ENCODE measurements at places on chromosomes 11 and 22.

DNA sequence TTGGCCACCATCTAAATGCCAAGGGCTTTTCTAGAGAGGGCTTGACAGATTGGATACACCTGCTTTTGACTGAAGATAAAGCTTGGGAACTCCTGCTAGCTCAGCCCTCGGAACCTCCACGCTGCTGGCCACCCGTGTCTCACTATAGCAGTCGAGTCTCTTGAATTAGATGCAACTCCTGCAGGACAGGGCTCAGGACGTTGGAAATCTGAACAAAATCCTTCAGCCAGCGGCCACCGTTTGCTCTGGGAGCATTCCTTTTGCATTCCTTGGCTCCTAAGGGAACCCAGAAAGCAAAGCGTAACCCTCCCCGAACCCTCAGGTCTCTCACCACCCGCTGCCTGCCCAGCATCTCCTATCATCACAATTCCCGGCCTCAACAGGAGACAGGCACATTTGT lies 77.8 kb downstream of the GRIK4 start:
- no peak for DNase-seq

DNA sequence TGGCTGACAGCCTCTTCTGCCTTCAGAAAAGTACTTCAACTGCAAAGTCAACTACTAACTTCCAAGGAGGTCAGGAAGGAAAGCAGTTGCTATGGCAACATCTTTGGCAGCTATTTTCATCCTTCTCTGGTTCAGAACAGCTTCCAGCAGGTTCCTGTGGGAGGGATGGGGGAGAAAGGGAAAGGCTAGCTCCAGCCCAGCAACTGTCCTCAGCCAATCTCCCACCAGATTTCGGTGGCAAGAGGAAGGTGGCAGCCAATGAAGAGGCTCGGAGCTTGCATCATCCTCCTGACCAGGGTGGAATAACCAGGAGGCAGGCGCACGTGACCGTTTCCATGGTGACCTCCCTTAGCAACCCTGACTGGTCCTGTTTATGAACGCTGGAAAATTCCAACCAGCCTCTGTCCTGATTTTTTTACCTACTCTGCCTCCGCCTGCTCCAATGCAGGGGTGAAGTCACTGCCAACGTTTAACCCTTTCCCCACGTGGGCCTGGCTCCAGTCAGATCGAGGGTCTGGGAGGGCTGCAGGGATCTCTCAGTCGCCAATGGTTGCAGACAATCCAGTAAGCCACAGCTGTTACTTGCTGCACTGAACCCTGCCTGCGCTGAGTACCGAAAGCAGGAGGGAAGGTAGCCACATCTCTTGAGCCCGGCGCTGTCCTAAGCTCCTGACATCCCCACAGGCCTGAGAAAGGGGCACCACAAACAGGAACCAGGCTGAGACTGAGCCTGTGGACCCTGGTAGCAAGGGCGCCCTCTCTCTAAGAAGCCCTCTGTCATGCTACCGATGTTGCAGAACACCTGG lies 11.2 kb upstream of the MALAT1 start:
- peak; percentile 100 for DNase-seq

DNA sequence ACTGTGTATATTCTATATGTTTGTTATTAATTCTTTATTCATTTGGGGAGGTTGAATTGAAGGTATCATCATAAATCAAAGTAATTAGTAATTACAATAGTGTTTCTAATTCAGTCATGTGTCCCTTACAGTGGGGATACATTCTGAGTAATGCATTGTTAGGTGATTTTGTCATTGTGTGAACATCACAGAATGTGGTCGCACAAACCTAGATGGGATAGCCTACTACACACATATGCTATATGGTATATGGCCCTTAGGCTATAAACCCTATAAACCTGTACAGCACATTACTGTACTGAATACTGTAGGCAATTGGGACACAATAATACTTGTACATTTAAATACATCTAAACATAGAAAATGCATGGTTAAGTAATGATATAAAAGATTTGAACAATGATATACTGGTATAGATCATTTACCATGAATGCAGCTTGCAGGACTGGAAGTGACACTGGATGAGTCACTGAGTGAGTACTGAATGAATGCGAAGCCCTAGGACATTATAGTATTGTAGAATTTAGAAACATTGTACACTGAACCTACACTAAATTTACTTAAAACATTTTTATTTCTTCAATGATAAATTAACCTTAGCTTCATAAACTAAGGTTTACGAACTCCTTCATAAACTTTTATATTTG lies 936.2 kb upstream of the CHORDC1 start:
- peak; percentile 83 for DNase-seq

DNA sequence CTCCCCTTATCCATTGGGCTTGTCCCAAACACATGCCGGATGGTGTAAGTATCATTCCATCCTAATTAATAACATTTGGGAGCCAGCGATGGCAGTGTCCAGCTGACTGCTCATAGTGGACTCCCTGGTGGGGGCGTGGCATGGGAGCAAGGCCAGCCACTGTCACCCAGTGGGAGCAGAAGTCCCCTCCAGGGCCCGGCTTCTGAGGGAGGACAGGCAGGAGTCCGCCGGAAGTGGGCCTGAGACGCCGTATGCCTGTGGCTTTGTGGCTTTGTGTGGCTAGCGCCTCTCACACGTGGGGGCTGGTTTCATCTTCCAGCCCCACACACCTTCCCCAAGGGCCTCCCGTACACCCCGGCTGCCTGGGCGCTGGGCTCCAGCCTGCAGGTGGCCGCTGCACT lies 124.5 kb downstream of the KCNQ1 start:
- no peak for DNase-seq

DNA sequence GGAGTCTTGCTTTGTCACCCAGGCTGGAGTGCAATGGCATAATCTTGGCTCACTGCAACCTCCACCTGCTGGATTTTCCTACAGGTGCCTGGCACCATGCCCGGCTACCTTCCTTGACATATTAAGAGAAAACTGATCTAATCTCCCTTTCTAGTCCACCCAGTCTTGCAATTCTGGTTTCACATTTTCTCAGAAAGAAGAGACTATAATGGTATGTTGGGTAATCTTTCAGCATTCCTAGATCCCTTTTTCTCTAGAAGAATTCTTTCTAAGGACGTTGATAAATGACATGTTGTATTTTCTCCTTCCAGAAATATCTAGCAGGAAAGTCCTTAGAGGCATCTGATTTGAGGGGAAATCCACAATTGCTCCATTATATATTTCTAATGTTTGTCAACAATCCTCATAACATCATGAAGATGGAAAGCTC lies 10.4 kb upstream of the HSPA8 start:
- DNase-seq, result no peak

GRCh38 chr11:67352546-67353316 lies 615 bp downstream of the POLD4 start:
- peak; percentile 46 for DNase-seq

- no peak for DNase-seq
Measured at GRCh38 chr11:62008193-62008592, 40.8 kb upstream of the FTH1 start.

GRCh38 chr11:46249103-46249937 lies 28.1 kb upstream of the CREB3L1 start:
- DNase-seq, result peak; percentile 82

GRCh38 chr11:23961503-23962338 lies 535.1 kb upstream of the LUZP2 start:
- DNase-seq, result no peak

DNA sequence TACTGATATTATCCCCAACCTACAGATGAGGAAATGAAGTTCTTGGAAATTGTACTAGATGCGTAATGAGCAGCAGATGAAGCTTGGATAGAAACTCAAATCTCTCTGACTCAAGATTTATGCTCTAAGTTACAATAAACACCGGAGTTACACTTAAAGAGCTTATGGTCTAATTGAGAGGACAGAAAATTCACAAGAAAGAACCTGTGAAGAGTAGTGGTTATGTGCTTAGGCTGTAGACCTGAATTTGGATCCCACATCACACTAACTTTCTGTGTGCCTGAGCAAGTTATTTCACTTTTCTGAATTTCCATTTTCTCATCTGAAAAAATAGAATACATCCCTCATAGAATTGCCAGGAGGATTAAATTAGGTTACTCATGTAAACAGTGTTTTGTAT lies 58.5 kb downstream of the FLI1 start:
- DNase-seq, result no peak

GRCh38 chr11:65654375-65655349 lies 8.1 kb downstream of the RELA start:
- no peak for DNase-seq

DNA sequence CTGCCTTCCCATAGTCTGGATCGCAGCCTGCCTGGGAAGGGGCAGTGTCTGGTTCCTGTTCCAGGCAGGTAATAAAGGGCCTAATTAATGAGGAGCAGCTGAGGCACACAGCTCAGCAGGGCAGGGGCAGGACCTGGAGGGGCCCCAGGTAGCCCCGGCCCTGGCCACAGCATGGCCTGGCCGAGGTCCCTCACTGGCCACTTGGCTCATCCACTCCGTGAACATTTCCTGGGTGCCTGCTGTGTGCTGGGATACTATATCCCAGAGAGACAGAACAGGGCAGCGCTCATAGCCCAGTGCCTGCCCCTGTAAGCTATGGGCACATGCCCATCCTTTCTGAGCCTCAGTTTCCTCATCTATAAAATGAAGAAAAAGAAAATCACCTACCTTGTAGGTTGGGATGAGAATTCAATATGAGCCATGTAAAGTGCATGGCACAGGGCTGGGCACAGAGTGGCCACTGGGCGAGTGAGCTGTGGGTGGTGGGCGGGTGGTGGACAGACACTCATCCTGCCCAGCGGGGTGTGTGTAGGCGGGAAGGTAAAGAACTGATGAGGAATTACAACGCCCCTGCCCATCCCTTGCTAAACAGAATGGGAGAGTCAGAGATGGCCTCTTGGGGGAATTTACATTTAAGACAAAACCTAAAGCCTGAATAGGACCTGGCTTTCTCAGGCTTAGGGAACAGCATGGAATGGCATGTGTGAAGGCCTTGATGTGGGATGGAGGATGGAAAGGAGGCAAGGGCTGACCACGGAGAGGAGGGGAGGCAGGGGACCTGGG lies 9.2 kb downstream of the MYRF start:
- DNase-seq, result no peak

GRCh38 chr11:16860617-16861016 lies 122.2 kb downstream of the C11orf58 start:
- DNase-seq, result no peak

- peak; percentile 94 for DNase-seq
Measured at GRCh38 chr11:80096736-80097135, 655.9 kb upstream of the TENM4 start.

- no peak for DNase-seq
Measured at GRCh38 chr22:43417555-43417954, 5.7 kb downstream of the MPPED1 start.

- no peak for DNase-seq
Measured at GRCh38 chr11:126350836-126351235, 4.7 kb upstream of the ST3GAL4 start.

GRCh38 chr22:22773979-22774604 lies 113.5 kb upstream of the IGLL5 start:
- DNase-seq, result no peak

GRCh38 chr22:21974058-21974649 lies 8.4 kb downstream of the TOP3B start:
- no peak for DNase-seq

- DNase-seq, result peak; percentile 94
Measured at GRCh38 chr11:66326261-66327111, 9.6 kb upstream of the CD248 start.
